Type B pancreatic cell (in vitro differentiated cells): ENCODE measurements at places on chromosomes 16 and 17. TPM values are rescaled to one million over a fixed set of nuclear protein-coding genes. Genes with fewer than 3 reads are reported as not detected.

OTOA gene
- total RNA-seq = 0.17 TPM in 1 of 2 replicates, not detected in the other

GRCh38 chr16:51637770-51638094, 486.7 kb upstream of the SALL1 start:
- peak overlapping the region; percentile 41 for H3K4me3 ChIP-seq
- peaks cover 23% of the 10 kb centered on the region for H3K4me1 ChIP-seq
- H3K27me3 ChIP-seq = peaks cover 37% of the 10 kb centered on the region
- H3K27ac ChIP-seq = no peak overlapping the region
- H3K36me3 ChIP-seq = no peaks in the 10 kb centered on the region

- DNase-seq = peak; percentile 20
- no peak overlapping the region for H3K27ac ChIP-seq
- H3K36me3 ChIP-seq = no peaks in the 10 kb centered on the region
- peaks cover 5% of the 10 kb centered on the region for H3K4me1 ChIP-seq
Measured at GRCh38 chr16:49464093-49464492, 90.5 kb downstream of the C16orf78 start.

DNA sequence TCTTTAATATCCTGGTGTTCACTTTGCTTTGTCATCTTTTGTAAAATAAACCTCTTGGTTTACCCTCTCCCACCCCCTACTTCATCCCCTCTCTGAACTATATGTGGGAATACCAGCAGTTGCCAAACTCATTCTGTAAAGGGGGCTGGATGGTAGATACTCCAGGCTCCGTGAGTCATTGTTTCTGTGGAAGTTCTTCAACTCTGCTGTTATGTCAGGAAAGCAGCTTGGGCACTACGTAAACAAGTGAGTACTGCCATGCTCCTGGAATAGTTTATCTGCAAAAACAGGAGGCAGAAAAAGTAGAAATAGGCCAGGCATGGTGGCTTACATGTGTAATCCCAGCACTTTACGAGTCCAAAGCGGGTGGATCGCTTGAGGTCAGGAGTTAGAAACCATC, 17.6 kb downstream of the MVP start:
- no peak for DNase-seq
- no peaks in the 10 kb centered on the region for H3K4me1 ChIP-seq
- no peak overlapping the region for H3K27ac ChIP-seq
- H3K27me3 ChIP-seq = no peaks in the 10 kb centered on the region

DLX4 gene
- total RNA-seq = 3.1 and 10.4 TPM in 2 replicates

GRCh38 chr17:30716461-30717290, 107.8 kb downstream of the CRLF3 start:
- H3K36me3 ChIP-seq = peaks cover 6% of the 10 kb centered on the region
- no peak overlapping the region for H3K4me3 ChIP-seq
- no peak for DNase-seq
- peaks cover 15% of the 10 kb centered on the region for H3K4me1 ChIP-seq

DNA sequence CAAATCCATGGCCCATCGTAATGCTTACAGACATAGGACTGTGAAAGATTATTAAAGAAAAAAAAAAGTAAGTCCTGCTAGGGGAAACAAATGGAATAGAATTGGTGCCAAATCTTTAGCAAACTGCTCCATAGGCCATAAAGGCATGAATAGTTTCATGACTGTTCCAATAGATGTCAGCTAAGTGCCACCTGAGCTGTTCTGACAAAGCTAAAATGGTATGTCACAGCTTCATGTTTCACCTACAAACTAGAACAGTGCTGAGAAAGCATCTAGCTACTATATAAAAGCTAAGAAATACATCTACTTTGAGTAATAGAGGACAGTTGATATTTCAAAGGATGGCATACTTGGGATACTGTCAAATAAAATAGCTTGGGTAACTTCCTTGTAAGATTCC, 771.6 kb upstream of the CA10 start:
- H3K4me3 ChIP-seq = no peak overlapping the region
- H3K27ac ChIP-seq = no peak overlapping the region
- H3K4me1 ChIP-seq = no peaks in the 10 kb centered on the region
- no peaks in the 10 kb centered on the region for H3K36me3 ChIP-seq

DNA sequence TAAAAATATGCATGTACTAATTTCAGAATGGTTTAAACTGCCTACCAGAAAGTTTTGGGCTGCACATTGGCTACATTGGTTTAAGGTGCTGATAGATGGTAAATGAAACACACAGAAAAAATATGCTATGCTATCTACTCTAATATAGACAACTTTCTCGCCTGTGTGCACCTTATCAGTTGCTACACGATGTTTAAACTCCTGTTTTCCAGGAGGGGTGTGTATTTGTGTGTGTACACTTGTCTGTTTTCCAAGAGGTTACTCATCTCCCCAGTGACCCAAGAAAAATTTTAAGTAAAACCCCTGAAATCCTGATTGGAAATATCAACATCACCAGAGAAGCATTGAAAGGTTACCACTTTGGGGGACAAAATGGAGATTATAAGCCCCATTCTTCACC, 21.6 kb upstream of the PSMC5 start:
- no peaks in the 10 kb centered on the region for H3K4me1 ChIP-seq
- no peaks in the 10 kb centered on the region for H3K27me3 ChIP-seq
- H3K27ac ChIP-seq = no peak overlapping the region
- no peak overlapping the region for H3K4me3 ChIP-seq
- peaks cover 32% of the 10 kb centered on the region for H3K36me3 ChIP-seq
- no peak for DNase-seq

- H3K27ac ChIP-seq = no peak overlapping the region
- peaks cover 3% of the 10 kb centered on the region for H3K27me3 ChIP-seq
- H3K36me3 ChIP-seq = no peaks in the 10 kb centered on the region
- peaks cover 6% of the 10 kb centered on the region for H3K4me1 ChIP-seq
- H3K4me3 ChIP-seq = no peak overlapping the region
Measured at GRCh38 chr16:30490210-30490609, 17.7 kb downstream of the ITGAL start.

DNA sequence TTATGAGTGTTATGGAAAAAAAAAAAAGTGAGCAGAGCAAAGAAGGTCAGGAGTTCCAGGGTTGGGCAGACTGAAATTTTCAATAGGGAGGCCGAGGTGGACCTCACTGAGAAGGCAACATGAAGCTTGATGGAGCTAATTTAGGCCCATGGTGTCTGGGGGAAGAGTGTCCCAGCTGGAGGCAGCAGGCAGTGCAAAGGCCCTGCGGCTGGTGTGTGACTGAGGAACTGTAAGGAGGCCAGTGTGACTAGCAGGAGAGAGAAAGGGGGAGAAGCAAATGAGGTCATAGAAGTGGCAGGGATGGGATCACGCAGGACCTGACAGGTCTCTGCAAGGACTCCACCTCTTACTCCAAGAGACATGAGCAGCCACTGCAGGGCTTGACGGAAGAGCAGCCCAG, 10.2 kb downstream of the ARHGEF15 start:
- no peaks in the 10 kb centered on the region for H3K4me1 ChIP-seq
- DNase-seq = no peak
- peaks cover 54% of the 10 kb centered on the region for H3K27me3 ChIP-seq
- H3K4me3 ChIP-seq = no peak overlapping the region

GRCh38 chr16:3465911-3466584, 22.6 kb downstream of the NAA60 start:
- no peaks in the 10 kb centered on the region for H3K27me3 ChIP-seq
- H3K36me3 ChIP-seq = peaks cover 23% of the 10 kb centered on the region
- H3K4me3 ChIP-seq = no peak overlapping the region
- DNase-seq = no peak
